ENCODE measurements at places on chromosomes 7 and 10.

DNA sequence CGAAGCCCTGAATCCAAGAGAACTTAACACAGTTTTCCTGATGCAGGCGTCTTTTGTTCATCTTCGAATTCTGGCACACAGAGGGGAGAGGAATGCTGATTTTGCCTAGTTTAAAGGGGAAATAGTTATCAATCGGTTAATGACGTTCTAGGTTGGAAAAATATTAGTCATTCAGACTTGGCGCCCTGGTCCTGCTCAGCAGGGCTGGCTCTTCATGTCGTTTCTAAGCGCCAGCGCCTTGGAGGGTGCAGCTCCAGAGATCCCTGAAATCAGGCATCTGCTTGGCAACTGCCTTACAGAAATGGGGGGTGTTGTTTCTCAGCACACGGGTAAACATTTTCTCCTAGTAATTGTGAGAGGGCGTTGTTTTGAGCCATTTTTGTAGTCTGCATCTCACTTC, 1.3 kb upstream of the PRTFDC1 start:
- no peak for DNase-seq

DNA sequence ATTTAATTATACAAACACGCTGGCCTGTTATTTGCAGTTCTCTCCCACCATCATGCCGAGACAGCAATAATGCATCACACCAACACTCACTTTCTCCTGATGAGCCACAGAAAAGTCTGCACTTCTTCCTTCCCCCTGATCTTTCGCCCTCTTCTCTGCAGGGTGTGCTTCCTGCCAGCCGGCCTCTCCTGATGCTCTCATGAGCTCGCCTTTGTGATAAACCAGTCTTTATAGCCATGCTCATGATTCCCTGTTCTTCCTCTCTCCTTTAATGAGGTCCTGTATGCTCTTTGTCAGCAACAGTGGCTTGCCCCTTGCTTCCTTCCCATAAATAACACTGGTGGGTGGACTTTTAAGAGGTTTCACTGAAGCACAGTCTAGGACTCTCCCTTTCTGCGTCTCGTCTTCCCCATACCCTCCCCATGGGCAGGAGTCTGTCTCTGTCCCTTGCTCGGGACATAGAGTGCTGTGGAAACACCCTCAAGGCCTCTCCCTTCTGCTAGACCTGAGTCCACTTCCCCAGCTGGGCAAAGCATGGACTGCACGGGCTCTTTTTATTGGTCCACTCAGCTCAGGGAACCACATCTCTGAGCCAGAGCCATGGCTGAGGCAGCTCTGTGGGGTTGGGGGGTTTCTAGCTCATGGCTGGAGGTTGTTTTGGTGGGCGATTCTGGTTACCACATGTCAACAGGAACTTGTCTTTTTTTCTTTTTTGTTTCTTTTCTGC, 133.9 kb downstream of the C10orf105 start:
- DNase-seq: no peak

DNA sequence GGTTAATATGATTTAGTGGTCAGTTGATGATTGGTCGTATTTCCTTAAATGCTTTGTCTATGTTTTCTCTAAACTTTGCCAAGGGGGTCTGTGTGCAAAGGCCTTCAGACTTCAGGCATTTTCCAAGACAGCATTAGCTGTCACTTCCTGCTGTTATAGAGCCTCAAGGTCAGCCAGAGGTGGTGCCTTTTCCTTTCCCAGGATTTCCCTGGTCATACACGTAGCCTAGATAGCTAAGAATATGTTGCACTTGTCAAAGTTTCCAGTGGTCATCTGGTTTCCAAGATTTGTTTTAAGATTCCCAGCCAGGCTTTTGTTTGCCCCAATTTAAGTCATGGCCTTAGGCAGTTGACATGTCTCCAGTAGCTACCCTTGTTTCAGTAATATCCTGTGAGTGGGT, 133.2 kb upstream of the IGFBP3 start:
- DNase-seq: no peak

DNA sequence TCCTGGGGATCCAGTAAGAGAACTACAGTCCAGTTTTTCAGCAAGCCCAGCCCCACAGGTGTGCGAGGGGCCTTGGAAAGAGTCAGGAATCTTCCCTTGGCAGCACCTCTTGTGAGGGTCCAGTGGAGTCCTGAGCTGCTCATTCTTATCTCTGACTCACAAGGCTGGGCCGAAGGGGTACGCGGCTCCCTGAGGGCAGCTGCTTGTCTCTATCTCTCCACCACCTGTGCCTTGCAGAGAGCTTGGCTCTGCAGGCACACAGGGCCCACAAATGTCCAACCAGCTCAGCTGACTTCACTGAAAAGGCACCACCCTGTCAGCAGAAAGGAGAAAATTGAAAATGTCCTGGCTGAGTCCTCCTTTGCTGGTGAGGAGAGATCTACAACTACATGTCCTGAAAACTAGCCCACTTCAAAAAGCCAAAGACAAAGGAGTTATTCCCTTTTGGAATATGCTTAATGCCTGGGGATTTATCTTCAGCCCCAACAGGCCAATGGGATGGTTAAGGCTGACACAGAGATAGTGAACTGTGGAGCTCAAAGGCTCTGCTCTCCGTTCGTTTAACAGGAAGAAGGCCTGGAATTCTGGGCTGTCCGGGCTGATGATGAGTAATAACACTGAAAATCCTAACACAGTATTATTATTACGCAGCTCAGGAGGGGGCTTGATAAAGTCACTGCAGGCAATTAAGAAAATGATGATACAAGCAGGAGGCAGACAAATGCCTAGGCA, 23.4 kb downstream of the UROS start:
- no peak for DNase-seq

DNA sequence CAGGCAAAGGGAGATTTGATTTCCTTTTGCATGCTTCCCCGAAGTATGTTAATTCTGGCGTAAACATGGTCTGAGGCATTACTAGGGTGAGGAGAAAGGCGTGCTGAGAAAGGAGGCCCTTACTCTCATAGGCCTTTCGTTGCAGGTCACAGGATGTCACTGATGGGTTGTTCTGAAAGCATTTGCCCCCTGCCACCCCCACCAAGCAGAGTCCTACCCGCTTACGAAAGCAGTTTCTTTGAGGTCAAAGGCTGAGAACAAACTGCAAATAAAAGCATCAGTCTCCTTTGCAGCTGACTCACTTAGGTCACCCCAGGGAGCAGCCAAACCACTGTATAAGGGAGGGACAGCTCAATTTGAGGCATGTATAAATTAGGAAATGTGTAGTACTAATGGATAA, 57.1 kb downstream of the BPGM start:
- no peak for DNase-seq

DNA sequence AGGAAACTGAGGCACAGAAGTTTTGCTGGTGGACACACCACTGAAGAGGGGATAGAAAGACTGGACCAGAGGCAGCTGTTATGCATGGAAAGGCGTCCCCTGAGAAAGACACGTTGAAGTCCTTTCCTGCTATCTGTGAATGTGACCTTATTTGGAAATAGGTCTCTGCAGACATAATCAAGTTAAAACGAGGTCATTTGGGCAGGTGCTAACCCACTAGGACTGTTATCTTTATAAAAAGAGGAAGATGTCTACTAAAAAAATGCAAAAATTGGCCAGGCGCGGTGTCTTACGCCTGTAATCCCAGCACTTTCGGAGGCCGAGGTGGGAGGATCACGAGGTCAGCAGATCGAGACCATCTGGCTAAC, 31.6 kb downstream of the ELMO1 start:
- DNase-seq: no peak

DNA sequence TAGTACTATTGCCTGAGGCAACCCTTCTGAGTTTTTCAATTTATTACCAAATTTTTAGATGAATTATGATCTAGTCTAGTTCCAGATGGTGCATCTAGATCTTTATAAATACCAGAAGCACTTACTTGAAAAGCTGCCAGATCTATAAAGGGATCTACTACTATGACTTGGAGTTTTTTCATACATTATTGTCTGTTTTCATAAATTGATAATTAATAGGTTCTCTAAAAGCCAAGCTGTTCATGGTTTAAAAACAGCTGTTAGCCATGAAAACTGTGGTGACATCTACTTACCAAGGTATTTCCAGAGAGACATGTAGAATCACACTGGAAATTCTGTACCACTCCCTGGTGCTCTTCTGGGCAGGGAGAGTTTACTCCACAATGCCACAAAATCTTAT, 786.5 kb upstream of the C7orf33 start:
- DNase-seq: no peak

DNA sequence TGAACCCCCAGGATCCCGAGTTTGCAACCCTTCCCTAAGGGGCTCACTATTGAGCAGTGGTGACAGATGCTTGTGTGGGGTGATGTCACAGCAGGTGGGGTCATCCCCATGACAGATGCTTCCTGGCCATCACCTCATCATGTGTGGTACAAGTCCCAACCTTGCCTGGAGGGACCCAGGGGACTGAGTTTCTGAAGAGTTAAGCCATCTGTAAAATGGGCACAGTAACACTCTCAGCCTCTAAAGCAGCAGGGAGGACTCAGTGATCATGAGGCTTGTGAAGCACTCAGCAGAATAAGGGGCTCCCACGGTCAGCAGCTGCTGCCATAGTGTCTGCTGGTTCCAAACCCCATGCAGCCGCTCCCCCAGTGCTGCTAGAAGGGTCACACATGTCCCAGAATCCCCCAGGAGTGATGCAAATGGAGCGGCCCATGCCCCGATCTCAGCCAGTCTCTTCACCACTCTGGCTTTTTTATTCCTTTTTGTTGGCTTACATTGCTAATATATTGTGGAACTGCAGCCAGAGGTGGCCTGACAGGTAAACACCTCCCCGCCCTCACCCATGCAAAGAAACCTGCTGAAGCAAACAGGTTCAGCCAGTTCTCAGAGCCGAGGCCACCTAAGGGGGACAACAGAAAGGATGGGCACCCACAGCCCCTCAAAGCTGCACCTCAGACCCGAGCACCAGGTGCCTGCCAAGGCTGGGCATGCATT, 102.1 kb upstream of the PDGFA start:
- DNase-seq: no peak

DNA sequence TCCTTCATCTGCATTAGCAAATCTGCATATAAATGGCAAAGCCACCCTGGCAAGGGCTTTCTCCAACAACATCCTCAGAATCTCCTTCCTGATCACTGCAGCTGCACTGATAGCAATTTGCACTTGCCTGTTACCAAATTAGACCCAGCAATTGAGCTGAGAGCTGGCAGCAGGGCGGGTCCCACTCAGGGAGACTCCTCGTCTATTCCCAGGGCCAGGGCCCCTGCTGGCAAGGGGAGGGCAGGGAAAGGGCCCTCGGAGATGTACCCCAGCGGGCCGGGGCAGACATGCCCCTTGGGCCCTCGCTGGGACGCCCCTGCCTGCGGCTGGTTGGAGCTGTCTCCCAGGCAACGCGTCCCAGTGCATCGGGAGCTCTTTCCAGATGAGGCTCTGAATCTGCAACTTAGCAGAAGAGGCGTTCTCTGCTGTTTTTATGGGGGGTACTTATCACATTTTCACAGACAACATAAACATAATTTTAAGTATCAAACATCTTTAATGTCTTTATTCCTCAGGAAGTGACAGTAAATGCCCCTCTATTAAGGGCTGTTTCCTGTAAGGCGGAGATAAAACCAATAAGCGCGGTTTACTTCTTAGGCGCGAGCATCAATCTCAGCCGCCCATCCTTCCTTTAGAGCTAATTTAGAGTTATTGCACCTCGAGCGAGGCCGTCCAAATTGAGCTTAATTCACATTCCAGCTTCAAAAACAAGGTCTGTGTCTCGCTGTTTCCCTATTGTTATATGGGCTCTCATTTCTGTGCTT, 249.0 kb upstream of the PPP2R2D start:
- DNase-seq: no peak

- DNase-seq: no peak
These were observed 292.9 kb upstream of the NPVF start for GRCh38 chr7:25521236-25521635.

GRCh38 chr10:33421789-33422462, 87.5 kb upstream of the NRP1 start:
- DNase-seq: no peak

DNA sequence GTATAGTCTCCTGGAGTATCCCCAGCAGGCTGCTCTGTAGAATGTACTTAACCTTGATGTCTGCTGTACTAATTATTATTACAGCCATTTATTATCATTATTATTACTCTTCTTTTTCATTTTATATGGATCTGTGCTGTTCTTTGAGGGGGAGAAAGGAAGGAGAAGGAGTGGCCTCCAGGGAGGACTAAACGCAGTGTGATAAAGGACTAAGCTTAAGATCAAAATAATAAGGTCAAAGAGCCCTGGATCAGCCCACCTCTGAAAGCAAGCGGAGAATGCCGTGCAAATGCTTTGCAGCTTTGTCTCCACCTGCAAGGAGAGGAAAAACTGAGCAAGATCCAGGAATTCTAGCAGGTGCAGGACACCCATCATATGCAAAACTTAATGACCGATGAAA, 65.3 kb downstream of the RELN start:
- no peak for DNase-seq

DNA sequence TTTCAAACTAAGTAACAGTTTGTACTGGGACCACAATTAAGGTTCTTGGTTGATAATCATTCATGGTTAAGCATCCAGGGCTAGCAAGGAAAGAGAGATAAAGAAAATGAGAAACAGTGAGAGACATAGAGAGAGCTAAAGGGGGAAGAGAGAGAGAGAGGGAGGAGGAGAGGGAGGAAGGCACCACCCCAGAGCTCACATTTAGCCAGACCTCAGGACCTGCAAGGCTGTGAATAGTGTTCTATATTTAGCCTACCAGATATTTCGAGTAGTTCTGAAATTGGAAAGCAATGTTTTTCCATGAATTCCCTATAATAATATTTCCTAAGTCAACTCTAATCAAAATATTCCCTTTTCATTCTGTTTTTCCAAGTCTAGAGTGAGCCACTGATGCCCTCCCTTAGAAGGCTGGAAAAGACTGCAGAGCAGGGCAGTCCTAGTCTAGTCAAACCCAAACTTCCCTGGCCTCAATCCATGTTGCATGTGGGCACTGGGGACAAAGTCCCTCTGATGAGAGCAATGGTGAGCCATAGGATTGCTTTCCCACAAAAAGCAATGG, 119.4 kb upstream of the INHBA start:
- DNase-seq: no peak

DNA sequence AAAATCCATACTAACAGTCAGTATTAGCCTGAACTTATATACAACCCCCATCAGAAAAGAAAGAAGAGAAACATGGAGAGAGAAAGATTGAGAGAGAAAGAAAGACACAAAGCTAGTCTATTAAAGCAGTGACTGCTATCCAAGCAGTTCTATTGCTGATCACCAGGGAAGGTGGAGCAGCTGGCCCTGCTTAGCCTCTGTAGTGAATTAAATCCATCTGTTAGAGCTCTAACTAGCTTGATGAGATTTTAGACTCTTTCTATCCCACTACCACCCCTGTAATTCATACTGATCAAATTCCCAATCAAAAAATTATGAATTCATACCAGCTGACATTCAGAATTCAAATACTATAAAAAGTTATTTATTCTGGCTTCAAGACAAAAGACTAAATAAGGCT, 486.0 kb upstream of the LRRN3 start:
- no peak for DNase-seq

Data from hippocampal formation (tissue), 2 donors.